Stimulated activated CD4-positive, alpha-beta T cell treated with anti-CD3 and anti-CD28 coated beads, Interleukin-1b, Interleukin-23, amount 100 ng/mL, for 1 hour (primary cell): ENCODE measurements at places on chromosomes 5 and 9.

DNA sequence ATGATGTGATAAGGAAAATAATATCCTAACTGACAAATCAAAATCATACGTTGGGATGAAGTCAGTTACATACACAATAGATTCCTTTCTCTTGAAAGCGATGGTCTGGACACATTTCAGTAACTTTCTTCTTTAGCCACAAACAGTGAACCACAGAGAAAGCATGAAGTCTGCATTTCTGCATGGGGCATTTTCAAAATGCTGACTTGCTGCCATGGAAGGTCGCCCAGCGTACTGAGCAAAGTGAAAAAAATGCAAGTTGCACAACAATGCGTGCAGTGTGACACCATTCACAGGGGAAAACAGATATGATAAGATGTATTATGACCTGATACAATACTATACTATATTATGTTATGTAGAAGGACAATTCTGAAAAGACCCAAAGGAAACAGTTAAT lies 146.3 kb downstream of the SNX18 start:
- DNase-seq = no peak

- no peak for DNase-seq
Measured at GRCh38 chr9:135342206-135343130, 137.1 kb upstream of the PPP1R26 start.

- DNase-seq = no peak
Measured at GRCh38 chr5:169954786-169955185, 25.5 kb downstream of the INSYN2B start.

GRCh38 chr5:42454216-42454995 lies 31.2 kb downstream of the GHR start:
- no peak for DNase-seq

DNA sequence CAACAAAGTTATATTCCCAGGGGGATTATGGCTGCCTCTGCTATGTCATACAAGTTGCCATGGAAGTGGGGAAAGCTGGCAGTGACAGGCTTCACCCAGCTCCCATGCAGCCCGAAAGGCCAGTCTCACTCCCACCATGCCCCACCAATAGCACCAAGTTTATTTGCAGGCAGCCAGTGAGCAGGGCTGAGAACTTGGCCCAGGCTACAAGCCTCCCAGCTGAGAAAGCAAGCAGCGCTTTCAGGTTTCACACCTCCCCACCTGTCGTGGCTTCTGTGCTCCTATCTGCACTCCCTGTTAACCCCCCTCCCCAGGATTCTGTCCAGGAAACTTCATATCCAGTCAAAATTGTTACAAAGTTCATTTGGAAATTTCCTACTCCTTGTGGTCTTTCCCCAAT lies 155.0 kb downstream of the SAXO1 start:
- DNase-seq = no peak

DNA sequence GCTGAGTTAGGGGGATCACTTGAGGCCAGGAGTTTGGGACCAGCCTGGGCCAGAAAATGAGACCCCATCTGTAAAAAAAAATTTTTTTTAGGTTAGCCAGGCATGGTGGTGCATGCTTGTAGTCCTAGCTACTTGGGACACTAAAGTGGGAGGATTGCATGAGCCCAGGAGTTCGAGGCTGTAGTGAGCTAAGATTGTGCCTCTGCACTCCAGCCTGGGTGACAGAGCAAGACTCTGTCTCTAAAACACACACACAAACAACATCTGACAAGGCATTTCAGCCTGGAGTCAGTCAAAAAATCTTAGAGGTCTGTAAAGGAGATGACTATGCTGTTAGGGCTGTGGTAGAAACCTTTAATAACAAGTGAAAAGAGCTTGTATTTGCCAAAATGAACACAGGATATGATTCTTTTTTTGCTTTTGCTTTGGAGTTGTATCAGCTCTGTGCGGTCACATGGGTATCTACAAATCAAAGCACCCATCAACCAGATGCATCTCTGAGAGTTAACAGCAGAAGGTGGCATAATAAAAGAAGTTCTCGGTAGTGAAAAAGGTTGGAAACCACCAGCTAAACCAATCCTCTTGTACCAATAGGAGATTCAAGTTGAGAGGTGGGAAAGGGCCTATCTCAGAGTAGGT lies 3.6 kb upstream of the PSMD5 start:
- no peak for DNase-seq

DNA sequence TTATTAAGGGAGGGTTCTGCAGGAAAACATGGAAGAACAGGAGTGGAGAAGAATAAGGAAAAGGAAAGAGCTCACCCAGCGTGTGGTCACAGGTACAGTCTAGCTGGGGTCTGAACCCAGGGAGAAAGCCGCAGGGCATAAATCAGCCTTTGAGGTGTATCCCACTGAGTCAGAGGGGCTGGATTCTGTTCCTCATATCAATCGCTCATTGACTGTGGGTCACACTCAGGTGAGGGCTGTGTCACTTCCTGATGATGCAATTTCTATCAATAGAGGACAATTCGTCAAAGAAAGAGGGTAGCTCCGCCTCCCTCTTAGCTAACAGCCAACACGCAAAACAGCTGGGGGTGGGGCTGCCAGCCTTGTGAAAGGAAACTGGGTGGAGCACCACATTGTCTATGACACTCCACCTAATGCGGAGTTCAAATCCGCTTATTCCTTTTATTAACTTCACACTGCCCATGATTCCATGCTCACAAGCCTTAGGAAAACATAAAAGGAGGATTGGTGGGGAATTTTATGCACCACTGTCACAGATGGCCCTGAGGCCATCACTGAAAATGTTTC lies 176.2 kb downstream of the ICE1 start:
- no peak for DNase-seq

GRCh38 chr5:139822553-139823425 lies 27.2 kb downstream of the PSD2 start:
- DNase-seq = no peak

DNA sequence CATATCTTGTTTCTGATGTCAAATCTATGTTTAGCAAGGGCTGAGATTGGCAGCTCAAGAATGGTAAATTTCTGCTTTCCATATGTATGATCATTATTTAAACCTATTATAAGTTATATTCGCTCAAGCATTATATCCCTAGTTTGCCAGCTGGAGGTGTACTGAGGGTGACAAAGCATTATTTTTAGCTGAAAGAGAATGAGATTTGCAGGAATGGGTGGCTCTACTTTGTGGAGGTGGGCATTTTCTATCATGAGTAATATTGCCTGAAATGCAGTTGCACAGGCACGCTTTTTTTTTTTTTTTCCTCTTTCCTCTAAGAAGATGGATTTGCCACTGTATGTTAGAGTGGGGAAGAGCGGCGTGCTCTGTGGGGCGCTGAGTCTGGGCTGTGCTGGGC lies 393.8 kb downstream of the EBF1 start:
- no peak for DNase-seq

DNA sequence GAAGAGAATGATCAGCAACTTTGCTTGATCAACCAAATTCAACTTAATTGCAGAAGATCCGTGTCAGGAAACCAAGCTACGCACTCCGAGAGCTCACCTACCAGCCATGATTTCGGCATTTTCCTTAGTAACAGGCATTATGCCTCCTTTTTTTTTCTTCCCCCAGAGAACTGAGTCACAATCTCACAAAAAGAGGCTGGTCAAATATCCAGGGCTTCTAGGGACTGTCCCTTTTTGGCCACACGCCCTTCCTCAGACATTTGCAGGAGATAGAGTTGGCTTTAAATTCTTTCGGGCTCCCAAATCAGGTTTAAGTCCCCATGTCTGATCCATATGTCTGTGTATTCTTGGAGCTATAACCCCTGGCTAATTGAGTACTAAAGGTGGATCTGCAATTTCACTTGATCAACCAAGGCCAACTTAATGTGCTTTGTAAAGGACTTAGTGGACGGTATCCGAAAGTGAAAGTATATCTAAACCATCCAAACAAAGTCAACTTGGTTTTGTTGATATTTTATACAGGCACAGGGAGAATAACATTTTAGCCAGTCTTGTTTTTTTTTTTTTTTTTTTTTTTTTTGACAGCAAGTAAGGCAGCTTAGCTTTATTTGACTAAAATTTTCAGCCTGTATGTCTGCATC lies 100.8 kb upstream of the TBCA start:
- no peak for DNase-seq

GRCh38 chr5:80147119-80147815 lies 108.6 kb downstream of the SERINC5 start:
- DNase-seq = no peak

DNA sequence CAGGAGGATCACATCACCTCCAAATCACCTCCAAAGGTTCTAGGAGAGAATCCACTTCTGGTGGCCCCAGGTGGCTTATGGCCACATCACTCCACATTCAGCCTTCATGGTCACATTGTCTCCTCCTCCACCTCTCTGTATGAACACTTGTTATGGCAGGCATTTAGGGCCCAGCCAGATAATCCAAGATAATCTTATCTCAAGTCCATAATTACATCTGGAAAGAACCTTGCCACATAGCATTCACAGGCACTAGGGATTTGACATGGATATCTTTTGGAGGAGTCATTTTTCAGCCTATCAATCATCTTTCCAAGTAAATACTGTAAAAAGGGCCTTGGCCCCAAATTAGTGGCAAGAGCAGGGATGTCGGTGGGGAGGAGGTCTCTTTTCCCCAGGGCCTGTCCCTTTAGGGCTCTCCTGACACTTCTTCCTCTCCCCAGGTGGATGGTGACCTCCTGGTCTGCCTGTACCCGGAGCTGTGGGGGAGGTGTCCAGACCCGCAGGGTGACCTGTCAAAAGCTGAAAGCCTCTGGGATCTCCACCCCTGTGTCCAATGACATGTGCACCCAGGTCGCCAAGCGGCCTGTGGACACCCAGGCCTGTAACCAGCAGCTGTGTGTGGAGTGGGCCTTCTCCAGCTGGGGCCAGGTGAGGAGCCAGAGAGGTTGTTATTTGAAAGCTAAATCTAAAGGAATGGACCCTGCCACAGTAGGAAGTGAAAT lies 140.9 kb downstream of the SAXO1 start:
- no peak for DNase-seq

- DNase-seq = no peak
Measured at GRCh38 chr5:142833517-142834449, 63.6 kb downstream of the ARHGAP26 start.

DNA sequence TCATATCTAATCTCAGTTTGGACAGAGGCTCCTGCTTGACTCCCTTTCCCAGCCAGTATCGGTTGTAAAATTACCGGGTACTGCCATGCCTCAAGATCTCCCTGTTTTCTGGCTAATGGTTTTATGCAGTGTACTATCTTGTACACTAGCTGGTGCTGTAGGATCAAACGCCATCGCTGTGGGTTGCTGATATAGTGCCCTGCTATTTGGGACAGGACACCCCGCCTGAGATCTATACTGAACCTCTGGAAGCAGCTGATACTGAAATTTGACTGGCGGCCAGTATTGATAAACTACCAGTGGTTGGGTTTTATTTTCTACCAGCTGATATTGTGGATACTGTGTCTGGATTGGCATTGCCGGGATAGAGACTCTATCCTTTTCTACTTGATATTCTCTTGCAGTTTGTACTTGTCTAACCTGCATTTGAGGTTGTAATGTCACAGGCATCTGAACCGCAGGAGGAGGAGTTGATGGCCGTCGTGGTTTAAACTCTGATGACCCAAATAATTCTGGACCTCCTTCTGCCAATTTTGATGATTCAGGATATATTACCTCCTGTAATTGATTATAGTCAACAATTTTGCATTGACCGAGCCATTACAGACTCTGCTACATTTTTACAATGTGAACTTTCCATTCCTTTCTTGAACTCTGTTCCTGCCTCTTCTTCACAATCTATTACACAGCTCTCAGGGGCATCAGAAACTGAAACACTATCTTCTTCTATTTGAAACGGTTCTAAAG lies 112.5 kb upstream of the LARP1 start:
- no peak for DNase-seq

- DNase-seq = no peak
Measured at GRCh38 chr9:86965636-86966395, 18.5 kb upstream of the GAS1 start.

- DNase-seq = no peak
Measured at GRCh38 chr5:149168276-149168906, 27.1 kb downstream of the ABLIM3 start.

DNA sequence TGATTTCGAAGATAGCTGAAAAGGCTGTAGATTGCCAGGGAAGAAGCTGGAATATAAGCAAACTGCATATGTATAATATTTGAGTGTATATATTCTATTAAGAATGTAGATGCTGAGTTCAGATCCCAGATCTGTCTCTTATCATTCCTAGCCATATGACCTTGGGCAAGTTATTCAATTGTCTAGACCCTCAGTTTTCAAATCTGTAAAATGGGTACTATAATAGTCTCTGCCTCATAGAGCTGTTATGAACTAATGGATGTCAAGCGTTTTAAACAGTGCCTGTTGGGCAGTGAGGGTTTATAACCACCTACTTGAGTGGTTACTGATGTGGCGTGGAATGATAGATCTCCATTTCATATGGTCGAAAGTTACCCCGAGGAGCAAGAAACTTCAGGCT lies 130.4 kb downstream of the GAS1 start:
- no peak for DNase-seq

- DNase-seq = no peak
Measured at GRCh38 chr5:149254506-149254905, 17.2 kb upstream of the AFAP1L1 start.

DNA sequence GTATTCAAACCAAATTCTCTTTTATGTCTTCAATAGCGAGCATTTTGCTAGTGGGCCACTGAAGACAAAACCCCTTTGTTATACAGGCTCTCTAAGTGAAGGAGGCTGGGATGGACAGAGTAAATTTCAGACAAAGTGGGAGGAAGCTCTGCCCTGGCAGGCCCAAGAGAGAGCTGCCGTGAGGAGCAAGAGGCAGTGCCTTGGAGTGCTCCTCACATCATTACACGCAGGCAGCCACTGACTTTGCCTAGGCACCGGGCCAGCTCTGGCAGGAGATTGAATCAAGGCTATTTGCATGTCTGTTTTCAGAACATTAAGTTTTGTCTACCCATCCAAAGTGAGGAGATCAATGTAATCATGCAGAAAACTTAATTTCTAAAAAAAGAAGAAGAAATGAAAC lies 167.7 kb downstream of the CCDC192 start:
- no peak for DNase-seq
